ENCODE measurements at places on chromosomes 1 and 21. TPM values are rescaled to one million over a fixed set of nuclear protein-coding genes. Genes with fewer than 3 reads are reported as not detected.

DNA sequence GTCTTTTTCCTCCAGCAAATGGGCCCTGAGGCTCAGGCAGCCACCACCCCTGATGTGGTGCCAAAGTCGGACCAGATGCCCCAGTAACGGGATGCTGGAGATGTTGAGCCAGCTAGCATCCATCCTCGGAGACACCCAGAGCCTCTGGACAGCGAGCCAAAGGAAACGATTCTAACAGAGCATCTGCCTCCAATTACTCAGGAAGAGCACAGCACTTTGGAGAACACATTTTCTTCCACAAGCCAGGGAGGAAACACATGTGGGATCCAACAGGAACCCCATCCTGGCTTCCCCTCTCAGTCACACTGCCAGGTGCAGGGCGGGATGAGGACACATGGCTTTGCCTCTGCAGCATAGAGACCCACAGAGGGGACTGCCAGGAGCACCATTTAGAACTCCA, 44.9 kb downstream of the C1orf198 start:
- DNase-seq, result no peak

DNA sequence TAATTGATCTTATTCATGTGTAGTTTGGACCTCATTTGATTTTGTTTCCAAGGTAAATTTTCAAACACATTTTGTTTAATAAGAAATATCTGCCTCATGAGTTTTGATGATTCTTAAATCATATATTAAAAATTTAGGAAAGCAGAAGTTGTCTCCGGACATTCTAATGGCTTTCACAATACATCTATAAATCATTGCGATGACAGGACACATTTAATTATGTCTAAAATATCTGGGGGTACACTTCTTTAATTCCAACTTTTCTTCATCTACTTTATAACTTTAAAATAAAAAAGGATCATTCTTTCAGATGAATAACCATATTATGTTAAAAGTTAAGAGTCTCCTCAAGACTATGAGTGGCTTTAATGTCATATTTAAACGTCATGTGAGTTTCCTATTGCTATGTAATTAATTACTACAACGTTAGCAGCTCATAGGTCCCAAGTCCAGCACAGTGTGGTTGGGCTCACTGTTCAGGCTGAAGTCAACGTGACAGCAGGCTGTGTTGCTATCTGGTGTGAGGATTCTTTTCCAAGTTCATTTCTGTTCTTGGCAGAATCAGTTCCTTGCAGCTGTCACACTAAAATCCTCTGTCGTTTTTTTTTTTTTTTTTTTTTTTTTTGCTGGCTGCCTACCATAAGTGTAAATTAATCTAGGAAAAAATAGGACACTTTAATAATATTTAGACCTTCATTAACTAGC, 893.5 kb downstream of the LTN1 start:
- DNase-seq, result no peak

- no peak for DNase-seq
These were observed 49.6 kb upstream of the IRF2BP2 start for GRCh38 chr1:234659538-234659937.

Gene SH3GLB1
- polyA plus RNA-seq, result 29.4 TPM

Data from GM23338 (cell line).